Fibroblast of lung (primary cell): ENCODE measurements at places on chromosomes 12 and 14. TPM values are rescaled to one million over a fixed set of nuclear protein-coding genes. Genes with fewer than 3 reads are reported as not detected.

DNA sequence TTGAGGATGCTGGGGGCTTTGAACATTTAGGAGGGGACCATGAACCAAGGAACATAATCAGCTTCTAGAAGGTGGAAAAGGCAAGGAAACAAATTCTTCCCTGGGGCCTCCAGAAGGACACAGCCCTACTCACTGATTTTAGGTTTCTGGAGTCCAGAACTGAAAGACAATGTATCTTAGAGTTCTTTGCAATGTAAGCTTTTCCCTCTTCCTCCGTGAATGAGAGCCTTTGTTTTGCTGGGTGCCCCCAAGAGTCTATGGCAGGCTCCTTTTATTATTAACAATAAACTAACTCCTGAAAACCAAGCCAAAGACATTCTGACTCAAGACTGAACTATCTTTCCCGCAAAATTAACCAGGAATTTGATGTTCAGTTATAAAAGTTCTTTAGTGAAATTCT, 204.1 kb downstream of the STXBP6 start:
- DNase-seq = peak; percentile 25

- DNase-seq = no peak
These were observed 1.2 kb upstream of the C1R start for GRCh38 chr12:7093486-7093885.

GRCh38 chr14:100359881-100360280, 36.7 kb downstream of the SLC25A47 start:
- DNase-seq = no peak

DNA sequence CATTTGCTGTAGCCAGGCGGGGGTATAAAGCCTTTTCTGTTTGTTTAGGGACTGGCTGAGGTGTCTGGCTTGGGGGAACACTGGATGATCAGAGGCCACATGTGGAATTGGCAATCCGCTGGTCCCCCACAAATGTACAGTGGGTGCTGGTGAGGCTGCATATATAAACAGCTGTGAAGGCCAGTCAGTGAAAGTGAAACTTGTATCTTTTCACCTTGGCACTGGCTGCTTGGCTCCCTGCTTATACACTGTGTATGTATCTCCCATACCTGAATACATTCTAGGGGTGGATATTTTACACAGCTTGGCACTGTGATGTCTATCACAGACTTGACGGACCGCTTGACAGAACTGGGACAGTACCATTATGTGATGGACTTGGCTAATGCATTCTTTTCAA, 246.8 kb upstream of the AVPR1A start:
- no peak for DNase-seq

DNA sequence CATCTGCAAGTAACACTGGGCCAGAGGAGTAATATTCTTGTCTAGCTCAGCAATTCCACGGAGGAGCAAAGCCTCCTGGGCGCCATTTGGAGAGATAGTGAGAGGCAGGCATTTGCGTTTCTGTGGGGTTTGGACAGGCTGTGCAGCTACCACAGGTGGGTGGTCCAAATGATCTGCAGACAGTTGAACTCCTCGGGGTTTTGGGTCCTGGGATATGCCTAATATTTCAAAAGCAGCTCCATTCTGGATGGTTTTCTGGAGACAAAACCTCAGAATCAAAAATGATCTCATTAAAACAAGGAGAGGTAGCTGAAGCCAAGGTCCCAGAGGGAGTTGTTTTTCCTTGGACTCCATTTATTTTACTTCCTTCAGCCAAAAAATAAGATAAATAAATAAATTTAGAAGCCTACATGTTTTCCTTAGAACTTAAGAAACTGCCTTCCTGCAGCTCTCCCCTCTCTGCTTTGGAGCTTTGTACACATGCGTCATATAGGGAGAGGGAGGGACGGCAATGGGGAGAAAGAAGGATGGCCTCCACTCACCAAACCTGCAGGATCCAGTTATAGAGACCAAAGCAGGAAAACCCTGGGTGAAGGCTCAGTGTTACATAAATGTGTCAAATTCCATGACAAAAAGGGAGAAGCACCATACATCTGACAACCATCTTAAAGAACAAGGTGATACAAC, 227.3 kb upstream of the DAAM1 start:
- DNase-seq = no peak

DNA sequence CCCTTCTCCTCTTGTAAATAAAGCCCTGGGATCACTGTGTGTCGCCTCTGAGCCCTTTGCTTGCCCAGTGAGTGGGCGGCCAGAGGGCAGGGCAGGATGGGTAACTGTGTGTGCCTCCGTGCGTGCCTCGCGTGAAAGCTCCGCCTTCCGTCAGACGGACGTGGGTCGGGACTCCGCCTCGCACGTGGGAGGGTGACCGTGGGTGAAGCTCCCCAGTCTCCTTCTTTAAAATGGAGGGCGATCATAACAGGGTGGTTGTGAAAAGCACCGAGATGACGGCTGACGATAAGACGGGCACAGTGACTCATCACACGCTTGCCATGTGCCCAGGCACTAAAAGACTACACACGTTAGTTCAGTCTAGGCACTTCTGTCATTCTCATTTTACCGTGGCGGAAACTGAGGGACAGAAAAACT, 9.2 kb downstream of the PHB2 start:
- peak; percentile 61 for DNase-seq

DNA sequence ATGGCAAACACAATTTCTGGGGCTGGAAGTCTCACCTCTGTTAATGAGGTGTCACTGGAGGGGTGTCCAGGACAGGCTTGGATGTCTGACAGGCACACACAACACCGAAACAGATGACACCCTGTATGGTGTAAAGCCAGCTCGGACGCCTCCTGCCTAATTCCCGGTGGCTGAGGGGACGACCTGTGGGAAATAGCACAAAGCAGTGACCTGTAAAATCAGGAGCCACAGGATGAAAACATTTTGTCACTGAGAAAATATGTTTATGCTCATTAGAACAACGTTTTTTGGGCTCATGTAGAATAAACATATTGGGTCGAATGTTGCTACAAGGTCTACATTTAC, 285.0 kb upstream of the RTL1 start:
- DNase-seq = no peak

DNA sequence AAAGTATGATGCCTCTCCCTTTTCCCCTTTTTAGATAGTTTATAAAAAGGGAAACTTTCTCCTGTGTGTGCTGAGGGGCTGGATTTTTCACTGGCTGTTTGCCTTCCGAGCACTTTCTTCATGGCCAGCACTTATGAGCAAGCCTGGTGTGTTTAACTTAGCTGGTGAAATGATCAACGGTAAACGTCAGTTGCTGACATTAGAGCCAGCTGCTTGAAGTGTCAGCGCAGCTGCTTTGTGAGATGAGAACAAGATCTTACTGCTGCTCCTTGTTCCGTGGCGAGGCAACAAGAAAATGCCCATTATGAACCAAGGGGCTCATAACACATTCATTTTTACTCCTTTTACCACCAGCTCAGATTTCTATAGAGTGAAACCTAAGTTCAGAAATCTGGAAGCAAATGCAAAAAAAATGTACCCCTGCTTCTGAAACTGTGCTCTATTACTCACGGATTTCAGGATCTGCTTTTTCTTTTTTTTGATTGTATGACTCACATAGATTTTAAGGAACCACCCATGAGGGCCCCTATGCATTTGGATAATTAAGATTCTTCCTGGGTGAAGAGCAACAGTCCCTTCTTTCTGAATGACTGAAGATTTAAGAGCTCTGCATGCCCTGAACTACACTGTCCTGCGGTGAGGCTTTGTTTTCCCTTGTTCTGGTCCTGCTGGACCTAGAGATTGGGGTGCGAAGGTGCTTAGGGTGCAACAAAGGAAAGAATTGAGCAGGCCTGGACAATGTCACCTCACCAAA, 74.3 kb upstream of the CPM start:
- peak; percentile 98 for DNase-seq

DNA sequence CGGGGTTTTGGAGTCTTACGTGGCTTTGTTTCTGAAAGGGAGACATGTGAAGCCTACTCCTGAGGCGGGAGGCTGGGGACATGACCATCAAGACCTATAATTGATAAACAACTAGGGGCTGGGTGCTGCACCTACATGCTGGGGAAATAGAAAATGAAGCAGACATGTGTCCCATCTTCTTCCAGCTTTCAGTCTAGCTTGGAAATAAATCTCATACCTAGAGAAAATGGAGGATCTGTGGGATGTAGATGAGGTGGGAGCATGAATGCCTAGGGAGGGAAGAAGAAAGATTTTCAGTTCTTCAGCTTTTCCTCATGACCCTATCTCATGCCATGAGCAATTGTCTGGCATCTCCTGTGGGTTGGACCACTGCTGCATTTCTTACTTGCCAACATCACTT, 22.1 kb downstream of the EMP1 start:
- no peak for DNase-seq

- DNase-seq = no peak
These were observed 84.3 kb upstream of the NCOR2 start for GRCh38 chr12:124651516-124652273.

GRCh38 chr14:70962935-70963334, 55.7 kb downstream of the PCNX1 start:
- DNase-seq = no peak

DNA sequence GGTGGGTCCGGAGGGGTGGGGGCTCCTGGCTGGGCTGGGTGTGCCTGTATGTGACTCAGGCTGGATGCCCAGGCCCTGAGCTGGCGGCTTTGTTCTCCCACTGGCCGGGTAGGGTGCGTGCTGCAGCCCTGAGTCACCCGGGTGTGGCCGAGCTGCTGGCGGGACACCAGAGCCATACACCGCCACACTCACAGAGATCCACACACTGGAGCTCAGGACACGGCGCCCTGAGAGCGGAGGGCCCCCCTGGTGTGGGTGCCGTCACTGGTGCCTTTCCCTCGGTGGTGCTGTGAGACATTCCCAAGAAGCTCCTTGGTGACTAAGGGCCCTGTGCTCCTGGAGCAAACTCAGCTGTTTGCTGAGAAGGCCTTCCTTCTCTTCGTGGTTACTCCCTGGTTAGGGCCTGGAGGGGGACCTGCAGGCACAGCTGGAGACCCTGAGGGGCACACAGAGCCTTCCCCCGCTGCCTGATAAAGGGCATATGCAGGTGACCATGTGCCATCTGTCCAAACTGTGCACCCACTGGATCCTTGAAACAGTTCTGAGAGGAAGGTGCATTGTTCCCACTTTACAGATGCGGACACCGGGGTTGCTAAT, 44.3 kb downstream of the KRT80 start:
- peak; percentile 98 for DNase-seq

DNA sequence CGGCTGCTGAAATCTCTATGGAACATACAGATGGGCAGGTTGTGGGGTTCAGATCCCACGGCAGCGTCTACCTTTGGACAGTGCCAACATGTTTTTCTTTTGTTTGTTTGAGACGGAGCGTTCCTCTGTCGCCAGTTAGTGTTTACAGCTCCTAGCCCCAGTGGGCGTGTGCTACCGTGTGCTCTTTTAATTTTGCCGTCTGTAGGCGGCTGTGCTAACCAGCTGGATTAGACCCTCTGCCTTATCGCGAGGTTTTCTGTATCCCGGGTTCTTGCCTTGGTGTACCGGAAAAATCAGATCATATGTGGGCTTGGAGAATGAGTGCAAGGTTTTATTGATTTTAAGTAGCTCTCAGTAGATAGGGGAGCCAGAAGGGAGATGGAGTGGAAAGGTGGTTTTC, 9.8 kb upstream of the GALNT6 start:
- no peak for DNase-seq

GALNT8 gene
- under 0.01 TPM in 2 replicates for total RNA-seq

PRMT5 gene
- total RNA-seq = 50.3 and 54.8 TPM in 2 replicates

RARG gene
- total RNA-seq = 26.7 and 51.4 TPM in 2 replicates

LTBP2 gene
- 243 and 514 TPM in 2 replicates for total RNA-seq

SLCO1B1 gene
- total RNA-seq = not detected in 2 replicates
